ENCODE measurements at places on chromosomes 2 and 18. TPM values are rescaled to one million over a fixed set of nuclear protein-coding genes. Genes with fewer than 3 reads are reported as not detected.

Gene INHBB
- 35.3 TPM for total RNA-seq

Gene CFAP65
- not detected for total RNA-seq

Gene ERFE
- total RNA-seq, result 0.13 TPM

Gene RNF152
- 83.6 TPM for total RNA-seq

- no peak for DNase-seq
Measured at GRCh38 chr2:224882291-224883171, 159.7 kb downstream of the DOCK10 start.

DNA sequence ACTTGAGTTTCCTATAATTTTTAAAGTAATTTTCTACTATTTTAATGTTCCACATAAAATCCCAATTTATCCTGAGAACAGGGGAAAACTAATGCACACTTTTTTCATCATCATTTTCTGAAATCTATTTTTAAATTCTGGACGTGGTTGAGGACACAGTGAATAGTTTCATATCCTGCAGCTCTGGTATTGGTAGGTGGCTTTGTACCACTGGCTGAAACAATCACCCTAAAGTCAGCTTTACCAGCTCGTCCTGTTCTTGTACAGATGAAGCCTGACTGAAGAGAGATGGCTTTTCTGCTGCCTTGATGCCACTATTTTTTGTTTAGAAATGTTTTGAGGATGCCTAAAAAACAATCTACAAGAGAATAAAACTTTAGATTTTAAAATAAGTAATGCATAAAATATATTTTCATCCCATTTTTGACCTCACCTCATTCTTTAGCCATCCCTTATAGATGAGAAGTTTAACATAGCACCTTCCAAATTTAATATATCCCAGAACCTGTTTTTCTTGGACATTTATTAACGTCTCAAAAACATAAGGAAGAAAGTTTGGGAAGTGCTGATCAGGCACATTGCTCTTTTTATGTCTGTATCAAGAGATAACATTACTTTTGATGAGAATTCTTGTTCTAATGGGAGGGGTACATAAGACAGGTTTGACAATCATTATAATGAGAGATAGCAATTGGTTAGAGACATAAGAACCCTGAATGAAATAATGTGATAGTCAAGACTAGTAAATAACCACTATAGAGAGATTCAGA lies 80.9 kb downstream of the GALNT1 start:
- no peak for DNase-seq

GRCh38 chr2:141021611-141022010 lies 1109.2 kb downstream of the LRP1B start:
- peak; percentile 29 for DNase-seq

GRCh38 chr18:63844254-63844653 lies 43.3 kb upstream of the SERPINB2 start:
- DNase-seq, result peak; percentile 33

DNA sequence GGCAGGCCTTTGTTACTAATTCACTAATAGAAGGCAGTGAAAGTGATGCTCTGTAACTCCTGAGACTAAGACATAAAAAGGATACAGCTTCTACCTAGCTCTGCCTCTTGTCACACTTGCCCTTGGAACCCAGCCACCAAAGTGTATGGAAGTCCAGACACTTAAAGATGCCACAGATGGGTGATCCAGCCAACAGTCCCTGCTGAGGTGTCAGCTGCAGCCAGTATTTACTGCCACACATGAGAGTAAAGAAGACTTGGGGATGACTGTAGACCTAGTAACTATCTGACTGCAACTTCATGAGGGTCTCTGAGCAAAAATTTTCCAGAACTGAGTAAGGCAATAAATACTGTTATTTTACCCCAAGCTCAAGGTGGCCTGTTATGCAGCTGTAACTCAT lies 8.8 kb downstream of the IMMT start:
- DNase-seq, result no peak

GRCh38 chr2:169980643-169981042 lies 153.4 kb downstream of the UBR3 start:
- DNase-seq, result no peak

GRCh38 chr2:190875891-190876290 lies 4.7 kb upstream of the GLS start:
- DNase-seq, result no peak

GRCh38 chr2:188787021-188787657 lies 187.0 kb upstream of the COL3A1 start:
- DNase-seq, result no peak

DNA sequence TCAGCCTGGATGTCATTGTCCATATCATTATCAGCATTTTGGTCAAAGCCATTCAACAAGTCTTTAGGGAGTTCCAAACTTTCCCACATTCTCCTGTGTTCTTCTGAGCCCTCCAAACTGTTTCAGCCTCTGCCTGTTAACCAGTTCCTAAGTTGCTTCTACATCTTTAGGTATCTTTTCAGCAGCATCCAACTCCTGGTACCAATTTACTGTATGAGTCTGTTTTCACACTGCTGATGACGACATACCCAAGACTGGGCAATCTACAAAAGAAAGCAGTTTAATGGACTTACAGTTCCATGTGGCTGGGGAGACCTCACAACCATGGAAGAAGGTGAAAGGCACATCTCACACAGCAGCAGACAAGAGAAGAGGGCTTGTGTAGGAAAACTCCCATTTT lies 94.2 kb downstream of the GULP1 start:
- DNase-seq, result no peak

DNA sequence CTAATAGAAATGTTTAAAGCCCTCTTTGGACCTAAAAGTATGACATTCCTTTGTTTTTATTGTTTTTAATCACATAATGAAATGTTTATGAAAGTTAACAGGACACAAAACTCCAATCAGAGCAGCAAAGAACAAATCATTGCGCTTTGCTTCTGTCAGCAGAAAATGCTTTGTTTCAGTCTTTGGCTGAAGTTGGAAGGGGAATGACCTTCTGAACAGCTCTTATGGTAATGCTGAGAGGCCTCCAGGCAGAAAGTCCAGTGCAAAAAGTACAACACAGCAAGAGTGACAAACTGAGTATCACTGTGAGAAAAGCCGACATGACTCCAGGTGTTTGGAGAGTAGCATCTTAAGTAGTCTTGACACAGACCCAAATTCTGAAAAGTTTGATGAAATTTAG lies 147.7 kb upstream of the SP5 start:
- DNase-seq, result no peak

- DNase-seq, result no peak
Measured at GRCh38 chr2:98037666-98038336, 42.1 kb upstream of the TMEM131 start.

- DNase-seq, result no peak
Measured at GRCh38 chr2:234031207-234031606, 19.3 kb upstream of the SPP2 start.

GRCh38 chr2:44930274-44931197 lies 11.0 kb upstream of the SIX3 start:
- DNase-seq, result no peak

DNA sequence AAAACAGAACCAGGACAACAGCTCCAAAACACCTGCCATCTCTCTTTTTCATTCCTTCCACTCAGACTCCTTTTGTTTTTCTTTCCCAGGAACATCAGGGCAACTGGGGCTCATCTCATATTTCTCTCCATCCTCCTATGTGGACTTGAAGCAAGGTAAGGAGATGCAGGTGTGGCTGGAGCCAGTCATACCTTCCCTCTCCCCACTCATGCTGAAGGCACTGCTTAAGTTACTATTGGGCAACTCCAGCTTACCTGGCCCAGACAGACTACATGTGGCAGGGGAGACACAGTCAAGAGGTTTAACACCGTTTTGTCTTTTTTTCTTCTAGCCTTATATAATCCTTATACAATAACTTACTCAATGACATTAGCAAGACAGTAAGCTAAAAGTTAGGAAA lies 38.4 kb downstream of the LAMA1 start:
- no peak for DNase-seq

DNA sequence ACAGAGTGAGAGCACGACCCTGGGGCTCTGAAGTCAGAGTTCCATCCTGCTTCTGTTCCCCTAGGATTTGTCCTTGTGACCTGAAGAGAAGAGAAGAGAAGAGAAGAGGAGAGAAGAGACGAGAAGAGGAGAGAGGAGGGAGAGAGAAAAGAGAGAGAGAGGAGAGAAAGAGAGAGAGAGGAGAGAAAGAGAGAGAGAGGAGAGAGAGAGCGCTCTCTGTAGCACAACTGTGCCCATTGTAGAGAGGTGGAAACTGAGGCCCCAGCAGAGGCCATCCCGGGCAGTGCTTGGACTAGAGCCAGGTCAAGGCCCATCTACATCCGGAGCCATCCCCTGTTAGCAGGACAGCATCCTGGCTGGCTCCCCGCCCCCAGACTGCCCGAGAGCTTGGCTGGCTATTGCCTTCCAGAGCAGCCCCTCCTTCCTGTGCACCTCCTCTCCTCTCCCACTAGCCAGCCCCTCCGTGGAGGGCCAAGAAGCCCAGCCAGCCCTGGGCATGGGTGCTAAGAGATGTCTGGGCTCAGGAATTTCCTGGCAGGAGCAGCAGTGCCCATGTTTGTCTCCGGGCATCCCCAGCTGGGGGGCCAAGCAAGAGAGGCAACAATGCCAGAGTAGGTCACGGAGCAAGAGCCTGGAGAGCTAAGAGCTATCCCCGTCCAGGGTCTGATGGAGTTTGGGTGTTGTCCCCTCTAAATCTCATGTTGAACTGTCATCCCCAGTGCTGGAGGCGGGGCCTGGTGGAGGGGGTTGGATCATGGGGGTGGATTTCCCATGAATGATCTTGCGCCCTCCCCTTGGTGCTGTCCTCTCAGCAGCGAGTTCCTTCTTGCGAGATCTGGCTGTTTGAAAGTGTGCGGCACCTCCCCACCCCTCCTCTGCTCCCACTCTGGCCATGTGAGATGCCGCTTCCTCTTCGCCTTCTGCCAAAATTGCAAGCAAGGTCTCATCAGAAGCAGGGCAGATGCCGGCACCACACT lies 18.2 kb upstream of the GPR55 start:
- no peak for DNase-seq

- DNase-seq, result no peak
Measured at GRCh38 chr18:78352910-78353309, 626.7 kb upstream of the SALL3 start.

GRCh38 chr2:23183733-23184132 lies 201.2 kb upstream of the KLHL29 start:
- no peak for DNase-seq

DNA sequence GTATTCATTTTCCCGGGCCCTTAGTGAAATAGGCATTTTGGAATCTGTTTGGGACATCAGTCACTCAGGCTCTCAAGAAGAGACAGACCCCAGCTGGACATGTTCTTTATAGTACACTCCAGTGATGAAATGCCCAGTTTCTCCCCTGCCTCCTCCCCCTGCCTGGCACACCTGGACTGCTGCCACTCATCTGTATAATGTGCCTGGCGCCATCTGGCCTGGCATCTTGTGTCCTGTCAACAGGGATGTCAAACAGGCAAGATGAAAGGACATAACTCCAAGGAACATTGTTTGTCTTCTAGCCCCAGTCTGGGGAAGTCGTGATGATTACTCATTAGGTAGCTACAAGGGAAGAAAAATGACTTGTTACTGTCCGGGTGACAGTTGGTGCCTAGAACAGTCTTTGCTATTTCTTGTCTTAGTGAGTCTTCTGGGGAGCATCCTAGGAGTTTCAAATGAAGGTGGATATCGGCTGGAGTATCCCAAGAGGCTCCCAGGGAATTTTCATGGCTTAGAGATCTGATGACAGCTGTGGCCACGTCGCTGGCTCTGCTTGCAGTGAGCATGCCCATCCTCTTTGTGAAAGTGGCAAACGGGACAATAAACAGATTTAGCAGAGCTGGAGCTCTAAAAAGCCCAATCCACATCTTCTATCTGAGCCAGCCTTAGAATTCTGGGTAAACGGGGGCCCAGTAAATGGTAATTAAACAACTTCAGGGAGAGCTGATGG lies 153.6 kb downstream of the ALK start:
- DNase-seq, result no peak

DNA sequence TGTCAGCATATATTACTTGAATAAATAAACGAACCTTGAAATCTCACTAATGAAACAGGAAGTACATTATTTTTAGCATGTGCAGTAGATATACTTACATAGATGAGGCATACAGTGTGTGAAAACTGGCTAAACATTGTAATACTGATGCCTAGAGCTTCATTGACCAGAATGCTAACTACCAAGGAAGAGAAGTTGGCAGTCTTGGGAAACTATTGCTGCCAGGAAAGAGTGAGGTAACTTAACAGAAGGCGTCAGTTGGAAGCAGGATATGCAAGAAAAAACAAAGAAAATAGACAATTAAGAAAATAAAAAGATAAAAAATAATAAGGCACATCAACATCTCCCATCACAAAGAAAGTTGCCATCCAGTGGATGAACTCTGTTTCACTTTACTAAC lies 963.0 kb downstream of the TDRD15 start:
- no peak for DNase-seq

DNA sequence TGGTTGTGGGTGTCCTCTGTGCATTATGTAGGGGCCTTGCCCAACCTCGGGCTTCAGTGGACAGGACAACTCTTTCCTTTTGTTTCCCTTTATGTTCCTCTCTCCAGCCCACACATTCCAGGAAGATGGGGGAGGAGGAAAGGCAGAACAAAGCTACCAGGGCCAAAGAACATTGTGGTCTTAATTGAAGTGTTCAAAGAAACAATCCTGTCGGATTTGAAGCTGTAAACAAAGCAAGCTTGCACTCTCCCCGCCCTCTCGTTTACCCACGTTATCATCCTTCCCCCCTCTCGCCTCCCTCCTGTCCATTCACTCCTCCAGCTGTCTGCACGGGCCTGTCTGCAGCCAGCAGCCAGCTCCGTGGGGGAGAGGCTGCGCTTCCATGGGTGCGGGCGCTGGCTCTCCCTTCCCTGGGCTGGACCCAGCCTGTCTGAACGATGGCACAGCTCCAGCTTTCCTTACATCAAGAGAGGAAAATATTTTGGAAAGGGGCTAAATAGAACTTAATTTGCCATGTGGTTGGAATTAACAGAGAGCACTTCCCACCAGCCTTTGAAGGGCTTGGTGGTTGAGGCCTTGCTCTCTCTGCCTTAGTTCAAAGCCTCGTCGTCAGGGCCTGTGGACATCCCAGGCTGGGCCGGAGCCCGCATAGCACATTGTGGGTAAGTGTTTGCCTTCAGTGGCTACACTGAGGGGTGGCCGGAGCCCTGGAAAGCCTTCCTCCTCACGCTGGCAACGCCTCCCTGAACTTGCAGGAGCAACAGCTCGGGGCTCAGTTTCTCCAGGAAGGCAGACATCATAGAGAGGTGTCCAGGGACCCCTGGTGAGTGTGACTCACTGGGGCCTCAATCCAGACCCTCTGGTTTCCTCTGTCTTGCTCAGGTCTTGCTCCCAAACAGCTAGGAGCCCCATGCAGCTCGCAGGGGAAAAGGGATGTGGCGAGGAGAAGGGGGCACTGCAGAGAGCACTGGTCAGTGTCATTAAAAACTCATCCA lies 60.6 kb upstream of the HS6ST1 start:
- peak; percentile 45 for DNase-seq

DNA sequence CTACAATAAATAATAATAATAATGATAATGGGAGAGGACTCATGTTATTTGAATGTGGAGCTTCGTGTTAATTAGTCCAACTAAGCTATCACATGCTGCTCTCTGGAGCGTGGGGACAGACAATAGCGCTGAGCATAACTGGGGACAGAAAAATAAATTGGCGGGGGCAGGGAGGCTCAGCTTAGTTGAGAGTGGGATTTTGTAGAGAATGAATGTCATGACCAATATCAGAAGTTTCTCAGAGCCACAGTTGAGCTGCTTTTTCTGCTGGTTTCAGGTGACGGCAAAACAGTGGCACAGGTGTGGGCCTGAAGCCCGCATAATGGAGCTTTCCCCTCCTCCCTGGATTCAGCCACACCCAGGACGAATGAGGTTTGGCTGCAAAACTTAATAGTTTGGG lies 111.1 kb upstream of the CAB39 start:
- no peak for DNase-seq
